ENCODE measurements at places on chromosomes 7 and 10. TPM values are rescaled to one million over a fixed set of nuclear protein-coding genes. Genes with fewer than 3 reads are reported as not detected.

The HHEX gene
- total RNA-seq = 12.7 TPM

The TMEM229A gene
- not detected for total RNA-seq

The PNLIPRP1 gene
- total RNA-seq = not detected

The SPDYE9 gene
- total RNA-seq = not detected

The INSYN2A gene
- 1.6 TPM for total RNA-seq

The ARHGEF35 gene
- 0.18 TPM for total RNA-seq

The MDFIC gene
- 23.8 TPM for total RNA-seq

The GNGT1 gene
- total RNA-seq = not detected

The PHF14 gene
- total RNA-seq = 20.4 TPM
